ENCODE measurements at places on chromosomes 2 and 18.

- no peak for DNase-seq
Observed at GRCh38 chr18:456361-457139, 44.0 kb downstream of the COLEC12 start.

GRCh38 chr2:12073217-12073852 lies 326.9 kb downstream of the LPIN1 start:
- DNase-seq, result no peak

DNA sequence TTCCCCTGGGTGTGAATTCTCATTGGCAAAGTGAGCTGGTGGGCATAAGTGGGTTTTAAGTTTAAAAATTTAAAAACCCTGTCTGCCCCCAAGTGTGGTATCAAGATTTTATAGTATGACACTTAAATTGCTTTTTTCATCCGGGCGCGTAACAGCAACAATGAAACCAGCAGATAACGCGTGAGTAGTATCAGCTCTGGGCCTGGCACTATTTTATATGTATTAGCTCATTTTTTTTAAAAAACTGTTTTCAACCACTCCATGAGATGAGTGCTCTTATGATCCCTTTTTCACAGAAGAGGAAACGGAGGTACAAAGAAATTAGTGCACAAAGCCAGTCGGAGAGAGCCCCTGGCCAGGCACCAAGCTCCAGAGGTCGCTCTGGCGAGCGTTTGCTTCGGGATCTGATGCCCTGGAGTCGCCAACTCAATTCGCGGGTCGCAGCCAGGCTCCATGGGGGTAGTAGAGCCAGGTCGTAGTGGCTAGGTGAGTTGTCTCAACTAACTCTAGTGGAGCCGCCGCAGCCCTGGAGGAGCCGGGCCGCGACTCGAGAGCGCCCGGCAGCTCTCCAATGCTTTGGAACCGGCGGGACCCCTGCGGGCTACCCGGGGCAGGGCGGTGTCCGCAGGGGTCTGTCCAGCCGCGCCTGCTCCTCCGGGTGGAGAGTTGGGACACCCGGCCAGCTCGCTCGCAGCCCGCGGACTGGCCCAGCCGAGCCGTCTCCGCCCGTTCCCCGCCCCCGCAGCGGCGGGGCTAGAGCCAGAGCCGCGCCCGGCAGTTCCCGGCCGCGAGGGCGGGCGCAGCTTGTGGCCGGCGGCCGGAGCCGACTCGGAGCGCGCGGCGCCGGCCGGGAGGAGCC lies at the start of gene IL1R1:
TSS of gene IL1R1 (plus strand) at position 777 of the 859 bp plus-strand sequence. CDS start 14,979 bp downstream, outside the sequence.
- peak; percentile 80 for DNase-seq

DNA sequence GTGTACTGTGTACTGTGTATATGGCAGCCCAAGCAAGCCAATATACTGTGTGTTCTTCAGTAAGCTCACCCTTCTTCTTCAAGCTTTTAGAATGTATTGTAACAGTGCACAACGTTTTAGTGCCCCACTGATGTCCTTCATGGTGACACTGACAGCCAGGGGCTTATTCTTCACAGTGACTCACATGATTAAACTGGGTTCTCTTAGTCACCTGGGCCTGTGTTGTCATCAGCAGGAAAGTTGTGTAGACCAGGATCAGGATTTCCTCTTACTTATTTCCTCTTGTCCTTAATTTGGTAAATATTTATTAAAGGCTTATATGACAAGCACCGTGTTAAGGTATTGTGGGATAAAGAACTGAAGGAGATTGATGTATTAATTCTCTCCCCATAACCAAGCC lies 67.9 kb upstream of the THOC1 start:
- no peak for DNase-seq

DNA sequence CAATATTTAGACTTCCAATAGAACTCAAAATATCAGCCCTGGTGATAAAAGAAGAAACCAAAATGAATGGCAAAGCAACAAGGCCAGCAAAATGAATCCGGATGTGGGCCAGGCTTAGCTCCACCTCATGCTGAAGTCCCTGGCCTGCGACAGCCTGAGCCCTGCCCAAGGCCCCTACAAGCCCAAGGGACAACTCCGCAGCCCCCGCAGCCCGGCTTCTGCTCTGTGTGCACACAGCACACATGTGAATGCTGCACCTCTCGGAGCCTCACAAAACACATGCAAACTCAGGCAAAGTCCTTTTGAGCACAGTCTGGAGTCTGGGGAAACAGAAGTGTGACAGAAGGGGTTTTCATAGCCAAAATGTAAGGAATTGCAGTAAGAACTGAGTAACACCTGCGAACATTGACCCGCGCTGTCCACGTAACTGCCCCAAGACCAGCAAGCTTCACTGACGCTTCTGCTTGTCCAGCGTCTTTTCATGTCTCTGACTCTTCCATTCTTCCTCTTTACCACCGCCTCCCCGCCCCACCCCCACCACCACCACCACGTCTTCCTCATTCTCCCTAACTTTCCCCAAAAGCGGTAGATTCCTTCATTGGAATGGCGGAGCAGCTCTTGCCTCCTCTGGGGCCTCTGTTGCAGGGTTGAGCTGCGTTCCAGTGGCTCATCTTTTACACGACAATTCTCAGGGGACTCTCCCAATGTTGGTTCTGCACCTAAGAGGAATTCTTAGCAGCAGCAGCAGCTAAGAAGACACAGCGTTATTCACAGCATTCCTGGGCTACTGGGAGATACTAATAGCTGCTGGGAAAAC lies 136.4 kb upstream of the COPS8 start:
- DNase-seq, result no peak

GRCh38 chr2:86613515-86613914 lies 10.2 kb downstream of the RNF103 start:
- no peak for DNase-seq

DNA sequence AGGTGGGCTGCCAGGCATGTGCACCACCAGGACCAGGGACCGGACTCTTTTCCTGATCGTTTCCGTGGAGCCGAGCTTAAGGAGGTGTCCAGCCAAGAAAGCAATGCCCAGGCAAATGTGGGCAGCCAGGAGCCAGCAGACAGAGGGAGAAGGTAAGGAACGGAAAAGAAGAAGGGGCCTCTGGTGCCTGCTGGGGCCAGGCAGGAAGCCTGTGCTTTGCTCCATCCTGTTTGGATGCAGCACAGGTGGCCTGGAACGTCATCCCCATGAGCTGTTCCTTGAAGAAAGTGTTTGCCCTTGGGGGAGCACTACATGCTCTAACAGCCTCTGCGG lies 33.9 kb downstream of the CNGA3 start:
- no peak for DNase-seq

GRCh38 chr2:142179686-142180085 lies 48.9 kb upstream of the LRP1B start:
- no peak for DNase-seq

- DNase-seq, result no peak
Observed at GRCh38 chr18:64872710-64873458, 724.0 kb upstream of the LINC00305 start.

GRCh38 chr2:45860136-45861121 lies 209.0 kb downstream of the PRKCE start:
- peak; percentile 60 for DNase-seq

DNA sequence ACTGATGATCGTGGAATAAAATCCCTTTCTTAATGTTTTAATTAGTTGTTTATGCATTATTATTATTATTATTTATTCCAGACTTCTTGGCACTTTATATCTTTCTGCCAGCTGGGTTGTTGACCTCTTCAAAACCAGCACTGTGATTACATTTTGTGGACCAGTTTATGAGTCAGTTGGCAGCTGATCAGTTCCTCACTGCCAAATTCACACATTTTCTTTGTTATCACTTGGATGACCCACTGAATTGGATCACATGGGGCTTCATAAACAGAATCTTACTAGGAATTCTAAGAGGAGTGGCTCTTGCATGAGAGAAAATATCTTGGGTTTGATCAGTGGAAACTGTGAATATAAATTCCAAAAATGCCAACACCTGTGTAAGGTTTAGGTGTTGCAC lies 321.8 kb upstream of the SPRED2 start:
- peak; percentile 21 for DNase-seq

- no peak for DNase-seq
Observed at GRCh38 chr2:222452422-222452950, 28.1 kb downstream of the SGPP2 start.

- DNase-seq, result no peak
Observed at GRCh38 chr18:53886058-53886457, 338.4 kb downstream of the MBD2 start.

DNA sequence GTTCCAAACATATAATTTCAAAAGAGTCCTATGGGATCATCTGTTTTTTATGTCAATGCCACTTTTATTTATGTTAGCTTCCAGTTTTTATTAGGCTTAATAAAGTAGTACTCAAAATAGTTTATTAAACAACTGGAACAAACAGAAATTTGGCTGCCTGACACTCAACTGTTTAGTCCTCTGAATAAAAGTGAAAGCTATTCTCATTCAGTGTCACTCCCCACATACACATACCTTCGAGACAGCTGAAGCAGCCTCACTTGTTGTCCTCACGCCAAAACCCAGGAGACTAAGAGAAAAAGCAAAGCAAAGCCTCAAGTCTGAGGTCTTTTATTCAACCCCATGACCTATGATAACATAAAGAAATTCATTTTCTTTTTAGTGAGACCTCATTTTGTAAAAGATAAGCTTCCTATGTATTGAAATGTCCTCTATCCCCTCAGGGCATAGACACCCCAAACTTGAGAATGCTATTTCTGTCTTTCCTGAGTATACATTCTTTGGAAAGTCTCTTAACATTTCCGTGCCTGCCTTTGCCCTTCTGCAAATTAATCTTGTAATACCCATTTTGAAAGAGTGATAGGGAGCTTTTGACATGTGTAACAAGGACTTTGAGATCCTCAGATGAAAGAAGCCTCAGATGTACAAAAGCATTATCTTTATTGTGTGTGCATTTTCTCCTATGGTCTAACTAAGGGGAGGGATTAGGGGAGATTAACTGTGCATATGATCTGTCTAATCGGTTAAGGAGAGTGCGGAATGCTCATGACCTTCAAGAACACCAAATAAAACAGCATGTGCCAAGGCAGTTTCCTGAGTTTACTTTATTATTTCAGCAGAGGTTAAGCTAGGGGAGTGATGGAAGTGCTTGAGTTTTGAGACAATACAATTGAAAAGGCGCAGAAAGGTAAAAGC lies 1523.7 kb upstream of the PIK3C3 start:
- no peak for DNase-seq

GRCh38 chr2:45379399-45380087 lies 231.5 kb downstream of the SRBD1 start:
- DNase-seq, result no peak

- no peak for DNase-seq
Observed at GRCh38 chr2:112004253-112004645, 50.8 kb upstream of the TMEM87B start.

DNA sequence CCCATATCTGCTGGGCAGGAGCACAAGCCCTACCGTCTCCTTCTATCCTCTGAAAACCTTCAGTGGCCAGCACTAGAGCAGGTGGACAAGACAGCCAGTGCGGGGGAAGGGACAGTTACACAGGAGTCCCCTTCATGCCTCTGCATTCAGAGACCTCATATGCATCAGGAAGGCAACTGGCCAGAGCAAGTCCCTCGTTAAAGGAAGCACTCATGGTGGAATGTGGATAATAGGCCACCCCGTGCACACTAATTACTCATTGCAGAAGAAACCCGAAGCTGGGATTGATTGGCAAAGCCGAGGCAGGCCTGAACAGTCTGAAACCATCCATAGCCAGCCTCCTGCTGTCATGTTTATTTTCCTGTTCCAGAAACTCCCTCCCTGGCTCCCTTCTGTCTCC lies 11.2 kb downstream of the KIAA2012 start:
- no peak for DNase-seq

- DNase-seq, result no peak
Observed at GRCh38 chr2:105445976-105446375, 47.1 kb upstream of the FHL2 start.

DNA sequence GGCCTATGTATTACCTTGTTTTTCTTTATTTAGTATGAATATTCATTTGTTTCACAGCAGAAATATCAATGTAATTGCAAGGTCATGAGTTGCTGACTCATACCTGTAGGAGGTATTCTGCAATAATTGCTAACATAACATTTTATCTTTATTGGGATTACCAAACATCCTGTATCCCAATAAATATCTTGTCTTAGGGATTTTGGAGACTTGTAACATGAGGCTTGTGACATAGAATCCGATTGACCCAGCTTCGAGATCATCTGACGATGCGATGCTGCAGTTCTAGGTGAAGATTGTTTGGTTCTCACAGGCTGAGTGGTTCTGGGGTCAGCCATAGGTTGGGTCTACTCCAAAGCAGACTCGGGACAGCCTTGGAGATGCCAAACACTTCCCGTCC lies 133.4 kb upstream of the RND3 start:
- no peak for DNase-seq

DNA sequence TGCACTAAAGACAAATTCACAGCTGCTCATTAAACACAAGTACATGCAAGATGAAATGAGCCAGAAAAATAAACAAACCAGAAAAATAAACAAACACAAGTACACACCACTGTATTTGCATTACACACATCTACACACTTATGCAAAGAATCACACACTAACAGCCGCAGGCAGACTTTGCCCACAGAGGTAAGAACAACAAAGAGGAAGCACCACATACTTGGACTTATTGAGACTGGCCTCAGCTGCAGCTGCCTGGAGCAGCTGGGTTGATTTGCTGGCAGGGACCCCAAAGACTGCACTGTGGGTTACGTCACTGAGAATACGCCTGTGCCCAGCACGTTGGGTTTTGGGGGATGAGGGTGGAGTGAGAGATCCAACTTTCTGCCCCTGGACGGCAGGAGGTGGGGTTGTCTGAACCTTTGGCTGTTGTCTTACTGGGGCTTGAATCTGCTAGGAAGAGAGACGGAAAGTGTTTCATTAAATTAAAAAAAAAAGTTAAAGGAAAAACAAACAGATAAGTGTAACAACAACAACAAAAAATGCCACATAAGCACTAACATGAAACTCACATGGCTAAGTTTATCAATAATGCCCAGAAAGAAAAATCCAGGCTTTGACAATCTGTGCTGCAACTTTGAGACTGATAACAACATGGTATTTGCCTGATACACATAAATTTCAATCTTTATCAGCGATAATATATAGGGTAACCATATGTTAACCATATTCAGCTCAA lies 71.9 kb upstream of the NFU1 start:
- peak; percentile 52 for DNase-seq

DNA sequence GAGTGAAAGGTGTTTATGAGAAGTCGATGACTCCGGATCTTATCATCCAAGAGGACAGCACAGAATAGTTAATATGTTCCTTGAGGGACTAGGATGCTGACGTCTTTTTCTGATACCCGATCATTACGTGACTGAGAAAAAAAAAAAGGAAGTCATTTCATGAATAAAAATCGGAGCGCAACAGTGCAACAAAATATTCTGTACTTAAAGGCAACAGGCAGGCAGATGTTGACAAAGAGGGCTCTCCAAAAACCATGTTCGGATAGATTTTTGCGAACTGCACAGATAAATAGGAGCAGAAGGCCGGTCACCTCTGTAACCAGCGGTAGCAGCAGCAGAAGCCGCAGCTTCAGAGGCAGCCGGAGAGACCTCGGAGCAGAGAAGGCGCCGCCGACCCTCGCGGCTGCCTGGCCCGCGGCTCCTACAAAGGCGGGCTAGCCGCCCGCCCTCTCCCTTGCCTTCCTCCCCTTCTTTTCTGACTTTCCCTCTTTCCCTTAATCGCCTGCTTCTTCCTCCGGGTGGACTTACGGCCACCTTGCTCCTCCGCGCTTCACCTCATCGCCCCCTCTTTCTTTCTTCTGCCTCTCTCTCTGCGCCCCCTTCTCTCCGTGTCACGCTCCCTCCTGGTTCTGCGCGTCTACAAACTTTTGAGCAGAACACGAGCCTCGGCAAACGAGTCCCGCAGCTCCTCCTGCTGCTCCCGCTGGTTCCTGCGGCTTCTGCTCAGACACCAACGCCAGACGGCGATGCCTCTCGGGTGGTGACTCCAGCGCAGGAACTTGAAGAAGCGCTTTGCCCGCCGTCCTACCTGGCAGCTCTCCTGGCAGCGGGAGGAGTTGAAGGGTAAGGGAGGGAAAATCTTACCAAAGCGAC lies at the start of gene ADCYAP1:
TSS of gene ADCYAP1 (plus strand) at position 654 of the 873 bp plus-strand sequence. CDS start 516 bp downstream, outside the sequence.
- no peak for DNase-seq
